ENCODE measurements at places on chromosomes 5 and 9.

GRCh38 chr9:110049699-110050450, 158.1 kb downstream of the C9orf152 start:
- DNase-seq, result no peak

DNA sequence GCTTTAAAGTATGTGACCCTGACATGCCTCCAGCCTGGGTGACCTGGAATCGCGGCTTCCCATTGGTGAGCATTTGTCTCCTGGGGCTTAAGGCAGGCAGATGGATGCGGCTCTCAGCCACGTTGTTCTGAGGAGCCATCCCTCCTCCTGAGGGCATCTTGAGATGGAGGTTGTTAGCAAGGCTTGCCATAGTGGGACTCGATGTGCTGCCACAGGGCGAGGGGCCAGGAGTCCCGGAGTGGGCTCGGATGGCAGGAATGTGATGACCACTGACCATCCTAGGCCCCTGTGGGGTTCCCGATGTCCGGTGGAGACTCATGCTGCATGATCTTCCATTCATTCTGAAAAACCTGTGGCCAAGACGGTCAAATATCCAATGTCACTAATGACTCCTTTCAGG, 13.8 kb downstream of the GLIS3 start:
- no peak for DNase-seq

- DNase-seq, result peak; percentile 36
These were observed 1.1 kb downstream of the ERCC6L2 start for GRCh38 chr9:95876595-95876994.

DNA sequence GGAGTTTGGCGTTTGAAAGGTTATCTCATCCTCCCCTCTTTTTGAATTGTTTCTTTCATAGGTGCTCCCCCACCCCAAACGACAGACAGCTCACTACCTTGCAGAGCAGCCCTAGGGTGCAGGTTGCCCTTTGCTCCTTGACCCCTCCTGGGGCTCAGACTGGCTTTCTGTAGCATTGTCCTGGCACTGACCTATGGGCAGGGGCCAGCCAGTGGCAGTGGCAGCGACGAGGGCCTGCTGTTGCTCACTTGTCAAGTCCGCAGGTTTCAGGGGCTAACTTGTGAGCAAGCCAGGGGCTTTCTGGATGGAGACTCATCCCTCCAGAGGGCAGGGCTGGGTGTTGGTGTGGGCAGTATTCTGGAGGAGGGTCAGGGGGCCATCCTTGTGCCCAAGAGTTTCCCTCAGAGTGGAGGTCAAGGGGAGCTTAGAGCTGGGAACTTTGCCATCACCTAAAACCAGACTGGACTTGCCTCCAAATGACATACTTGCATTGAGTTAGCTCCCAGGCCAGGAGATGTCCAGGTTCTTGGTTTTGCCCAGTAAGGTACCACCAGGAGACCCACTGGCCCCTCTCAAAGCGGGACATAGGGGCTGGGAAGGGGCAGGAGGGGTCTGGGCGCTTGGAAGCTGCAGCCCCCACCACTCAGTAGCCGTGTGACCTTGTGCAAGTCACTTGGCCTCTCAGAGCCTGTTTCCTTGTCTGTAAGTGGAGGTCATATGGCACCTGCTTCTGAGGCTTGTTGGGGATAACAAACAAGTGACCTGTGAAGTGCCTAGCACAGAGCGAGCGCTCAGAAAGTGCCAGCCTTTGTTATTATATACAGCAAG, 53.5 kb upstream of the CDKN2AIPNL start:
- no peak for DNase-seq

GRCh38 chr9:13354733-13355132, 75.2 kb upstream of the MPDZ start:
- DNase-seq, result peak; percentile 40

DNA sequence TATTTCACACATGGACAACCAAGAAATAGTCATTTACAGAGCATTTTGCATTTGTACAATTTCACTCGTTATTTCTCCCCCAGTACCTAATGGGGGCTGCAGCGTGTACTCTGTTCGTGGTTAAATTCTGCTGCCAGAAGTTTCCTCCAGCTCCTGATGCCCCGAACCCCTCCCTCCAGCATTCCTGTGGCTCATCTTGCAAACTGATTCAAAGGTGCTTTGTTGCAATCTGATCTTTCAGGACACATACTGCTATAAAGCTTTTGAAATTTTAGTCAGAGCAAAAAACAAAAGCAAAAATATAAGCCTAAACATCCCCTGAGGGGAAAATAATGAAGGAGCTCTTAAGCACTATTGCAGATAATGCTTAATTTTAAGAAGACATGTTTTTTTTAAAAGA, 27.7 kb downstream of the UBLCP1 start:
- peak; percentile 1 for DNase-seq

GRCh38 chr5:170493028-170493820, 10.6 kb upstream of the KCNIP1 start:
- DNase-seq, result no peak

DNA sequence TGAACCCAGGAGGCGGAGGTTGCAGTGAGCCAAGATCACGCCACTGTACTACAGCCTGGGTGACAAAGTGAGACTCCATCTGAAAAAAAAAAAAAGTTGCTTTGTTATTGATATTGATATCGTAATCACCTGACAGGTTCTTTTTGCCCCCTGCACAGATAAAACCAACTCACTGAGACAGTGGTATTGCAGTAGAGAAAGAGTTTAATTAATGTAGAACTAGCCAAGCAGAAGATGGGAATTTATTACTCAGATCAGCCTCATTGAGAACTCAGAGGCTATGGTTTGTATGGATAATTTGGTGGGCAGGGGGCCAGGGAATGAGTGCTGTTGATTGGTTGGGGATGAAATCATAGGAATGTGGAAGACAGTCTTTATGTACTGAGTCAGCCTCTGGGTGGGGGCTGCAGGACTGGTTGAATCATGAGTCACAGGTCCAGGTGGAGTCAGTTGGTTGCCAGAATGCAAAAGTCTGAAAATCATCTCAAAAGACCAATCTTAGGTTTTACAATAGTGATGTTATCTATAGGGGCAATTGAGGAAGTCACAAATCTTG, 35.8 kb upstream of the MEGF10 start:
- peak; percentile 77 for DNase-seq

GRCh38 chr5:169004551-169004950, 296.4 kb downstream of the SLIT3 start:
- peak; percentile 73 for DNase-seq

- no peak for DNase-seq
These were observed 8.0 kb downstream of the TCF7 start for GRCh38 chr5:134122530-134122929.

DNA sequence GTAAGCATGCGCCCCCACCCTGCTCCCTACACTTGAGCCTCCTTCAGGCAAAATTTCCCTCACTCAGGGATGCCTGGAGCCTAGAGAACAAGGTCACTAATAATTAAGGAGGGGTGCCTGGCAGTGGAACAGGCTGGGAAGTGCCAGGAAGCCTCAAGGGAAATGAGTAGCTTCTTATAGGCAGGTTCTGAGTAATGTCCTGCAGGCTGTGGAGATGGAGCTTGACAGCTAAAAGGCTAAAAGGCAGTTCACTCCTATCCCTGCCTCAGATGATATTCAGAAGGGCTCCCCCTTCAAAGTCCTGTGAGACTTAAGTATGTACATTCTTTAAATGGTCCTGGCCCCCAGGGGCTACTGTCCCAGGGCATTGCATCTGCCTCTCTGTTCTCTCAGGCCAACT, 65.5 kb upstream of the SMIM32 start:
- no peak for DNase-seq

DNA sequence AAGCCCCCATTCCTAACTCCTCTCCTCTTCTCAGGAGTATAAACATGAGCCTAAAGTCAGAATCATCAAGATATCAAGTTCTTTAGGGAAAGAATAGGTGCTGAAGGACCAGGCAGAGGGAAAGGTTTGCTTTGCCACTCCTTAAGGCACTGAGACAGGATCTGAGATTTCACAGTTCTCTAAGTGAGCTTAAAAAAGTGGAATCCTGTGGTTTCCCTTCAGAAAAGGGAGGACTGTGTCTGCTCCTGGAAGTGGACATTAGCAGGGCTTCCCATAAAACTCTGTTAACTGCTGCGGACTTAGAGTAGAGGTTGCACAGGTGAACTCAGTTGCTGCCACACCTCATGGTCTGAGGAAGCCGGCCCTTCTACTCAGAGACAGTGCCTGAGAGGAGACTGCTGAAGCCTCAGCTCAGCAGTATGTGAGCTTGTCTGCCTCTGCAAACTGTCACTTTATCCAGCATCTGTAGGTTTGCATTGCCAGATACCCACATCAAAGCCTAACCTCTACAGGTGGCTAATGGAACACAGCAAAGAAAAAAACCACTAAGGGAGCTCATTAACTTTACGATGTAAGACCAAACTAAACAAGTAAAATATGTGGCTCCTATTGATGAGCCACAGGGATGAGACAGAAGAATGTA, 42.9 kb downstream of the RIC1 start:
- peak; percentile 24 for DNase-seq

DNA sequence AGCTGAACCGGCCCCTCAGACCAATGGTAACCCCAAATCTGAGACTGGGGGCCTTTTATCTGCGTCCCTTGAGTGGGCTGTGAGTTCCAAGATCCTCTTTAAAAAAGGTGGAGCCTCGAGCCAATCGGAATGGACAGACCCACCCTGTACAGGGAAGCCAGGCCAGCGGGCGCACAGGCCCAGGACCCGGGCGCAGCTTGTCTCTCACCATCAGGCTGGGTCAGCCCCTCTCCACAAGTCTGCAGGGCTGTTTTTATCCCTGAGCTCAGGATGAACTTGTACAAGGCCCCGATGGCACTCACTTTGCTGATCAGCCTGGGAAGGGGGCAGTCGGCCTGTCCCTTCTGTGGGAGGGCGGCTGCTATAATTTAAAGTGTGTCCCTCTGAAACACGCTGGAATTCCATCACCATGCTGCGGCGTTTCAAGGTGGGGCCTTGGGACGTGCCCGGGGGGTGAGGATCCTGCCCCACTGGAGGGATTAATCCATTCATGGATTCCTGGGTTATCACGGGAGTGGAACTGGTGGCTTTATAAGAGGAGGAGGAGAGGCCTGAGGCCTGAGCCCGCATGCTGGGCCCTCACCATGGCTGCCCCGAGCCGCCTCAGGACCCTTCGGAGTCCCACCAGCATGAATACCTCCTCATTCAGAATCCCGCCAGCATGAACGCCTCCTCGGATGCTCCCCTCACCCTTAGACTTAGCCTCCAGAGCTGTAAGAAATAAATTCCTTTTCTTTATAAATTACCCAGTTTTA, 14.1 kb downstream of the EXD3 start:
- no peak for DNase-seq

- no peak for DNase-seq
These were observed 6.8 kb downstream of the AMBP start for GRCh38 chr9:114071197-114071795.

DNA sequence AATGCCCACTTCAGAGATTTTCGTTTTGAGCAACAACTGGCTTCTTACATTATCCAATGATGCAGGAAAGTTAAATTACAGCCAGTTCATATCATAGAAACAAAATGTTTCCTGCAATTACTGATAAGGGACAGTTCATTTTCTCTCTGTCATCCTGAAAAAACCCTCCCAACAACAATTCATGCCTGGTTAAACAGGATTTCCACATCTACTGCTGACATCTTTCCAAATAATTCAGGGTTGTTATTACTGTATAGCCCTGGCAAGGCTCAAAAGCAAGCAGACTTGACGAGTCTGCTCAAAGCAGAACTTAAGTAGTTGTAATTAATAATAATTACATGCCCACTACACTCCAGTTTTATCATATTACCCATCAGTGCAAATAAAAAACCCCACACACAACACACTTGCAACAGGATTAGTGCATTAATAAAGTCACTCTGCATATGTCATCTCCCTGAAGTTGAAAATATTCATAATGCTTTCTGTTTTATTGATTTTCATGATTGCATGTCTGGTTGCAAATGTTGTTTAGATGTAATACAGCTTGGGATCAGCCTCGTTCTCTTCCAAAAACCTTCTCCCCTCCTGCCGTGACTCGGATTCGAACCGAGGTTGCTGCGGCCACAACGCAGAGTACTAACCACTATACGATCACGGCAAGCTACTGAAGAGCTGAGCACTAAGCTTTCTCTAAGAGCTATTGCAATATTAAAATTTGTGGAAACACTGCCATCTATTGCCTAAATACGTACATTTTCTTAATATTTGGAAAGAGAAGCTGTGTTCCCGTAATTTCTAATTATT, 119.6 kb upstream of the NFIB start:
- DNase-seq, result peak; percentile 72

- peak; percentile 69 for DNase-seq
These were observed 113.8 kb downstream of the TLE4 start for GRCh38 chr9:79685577-79685976.

GRCh38 chr5:56640763-56641406, 174.5 kb upstream of the MAP3K1 start:
- DNase-seq, result no peak

DNA sequence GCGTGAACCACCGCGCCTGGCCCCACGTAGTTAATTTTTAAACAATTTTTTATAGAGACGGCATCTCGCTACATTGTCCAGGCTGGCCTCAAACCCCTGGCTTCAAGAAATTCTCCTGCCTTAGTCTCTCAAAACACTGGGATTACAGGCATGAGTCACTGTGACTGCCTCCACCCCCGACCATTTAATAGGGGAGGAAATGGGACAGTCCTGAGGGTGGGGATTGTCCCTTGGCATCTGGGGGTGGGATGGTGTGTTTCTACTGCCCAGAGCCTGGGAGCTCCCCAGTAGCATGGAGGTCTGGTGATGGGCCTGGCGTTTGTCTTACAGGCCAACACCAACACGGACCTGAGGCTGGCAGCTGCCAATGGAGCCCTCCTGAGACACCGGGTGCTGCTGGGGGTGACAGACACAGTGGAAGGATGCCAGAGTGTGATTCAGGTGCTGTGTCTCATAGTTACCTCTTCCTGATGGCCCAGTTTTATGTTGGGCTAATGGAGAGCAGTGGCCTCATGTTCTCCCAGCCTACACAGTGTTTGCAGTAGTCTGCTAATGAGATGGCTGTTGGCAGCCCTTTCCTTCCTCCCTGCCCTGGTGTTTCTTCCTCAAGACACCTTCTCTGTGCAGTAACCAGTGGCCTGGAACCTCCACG, 22.5 kb downstream of the TMEM268 start:
- no peak for DNase-seq

- DNase-seq, result peak; percentile 92
These were observed 27.6 kb upstream of the DUSP1 start for GRCh38 chr5:172798422-172799215.

DNA sequence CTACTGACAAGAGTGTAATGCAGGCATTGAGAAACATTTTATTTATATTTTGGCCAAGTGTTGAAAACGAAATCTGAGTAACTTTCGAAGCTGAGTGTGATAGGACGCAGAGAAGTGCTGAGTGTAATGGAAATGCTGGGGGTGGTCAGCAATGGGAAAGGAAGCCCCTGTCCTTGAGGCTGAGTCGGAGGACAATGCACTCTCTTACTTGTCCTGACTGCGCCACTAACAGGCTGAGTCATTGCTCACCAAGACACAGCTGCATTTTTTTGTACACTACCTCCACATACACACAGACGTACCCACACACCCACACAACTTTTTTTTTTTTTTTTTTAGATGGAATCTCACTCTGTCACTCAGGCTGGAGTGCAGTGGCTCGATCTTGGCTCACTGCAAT, 637.7 kb downstream of the SLCO4C1 start:
- no peak for DNase-seq

GRCh38 chr9:123127512-123128075, 94.1 kb downstream of the GPR21 start:
- DNase-seq, result no peak

- no peak for DNase-seq
These were observed 32.8 kb downstream of the CEP72 start for GRCh38 chr5:644971-645370.

- DNase-seq, result no peak
These were observed 541.4 kb upstream of the ZNF462 start for GRCh38 chr9:106321394-106322180.

GRCh38 chr5:51652980-51653379, 269.7 kb downstream of the ISL1 start:
- DNase-seq, result no peak
